Suppressor macrophage (primary cell): ENCODE measurements at places on chromosomes 3 and 15.

- DNase-seq = no peak
Observed at GRCh38 chr15:32042269-32042972, 12.1 kb downstream of the CHRNA7 start.

DNA sequence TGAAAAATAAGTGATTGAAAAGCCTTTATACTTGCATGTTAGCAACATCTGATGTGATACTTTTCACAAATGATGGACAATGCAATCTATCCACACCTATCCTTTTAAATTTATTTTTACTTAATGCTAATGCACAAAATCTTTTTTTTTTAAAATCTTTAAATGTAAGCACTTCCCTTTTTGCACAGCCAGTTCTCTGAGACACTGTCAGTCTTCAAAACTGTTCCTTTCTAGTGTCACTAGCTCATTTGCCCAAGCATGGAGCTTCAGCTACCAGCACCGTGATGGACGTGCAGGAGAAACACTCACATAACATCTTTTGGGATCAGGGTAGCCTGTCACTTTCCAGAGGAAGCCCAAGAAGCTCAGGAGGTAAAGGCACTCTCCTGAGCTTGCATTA, 50.1 kb downstream of the NR1D2 start:
- no peak for DNase-seq

- DNase-seq = no peak
Observed at GRCh38 chr3:160501325-160501724, 51.7 kb upstream of the TRIM59 start.

DNA sequence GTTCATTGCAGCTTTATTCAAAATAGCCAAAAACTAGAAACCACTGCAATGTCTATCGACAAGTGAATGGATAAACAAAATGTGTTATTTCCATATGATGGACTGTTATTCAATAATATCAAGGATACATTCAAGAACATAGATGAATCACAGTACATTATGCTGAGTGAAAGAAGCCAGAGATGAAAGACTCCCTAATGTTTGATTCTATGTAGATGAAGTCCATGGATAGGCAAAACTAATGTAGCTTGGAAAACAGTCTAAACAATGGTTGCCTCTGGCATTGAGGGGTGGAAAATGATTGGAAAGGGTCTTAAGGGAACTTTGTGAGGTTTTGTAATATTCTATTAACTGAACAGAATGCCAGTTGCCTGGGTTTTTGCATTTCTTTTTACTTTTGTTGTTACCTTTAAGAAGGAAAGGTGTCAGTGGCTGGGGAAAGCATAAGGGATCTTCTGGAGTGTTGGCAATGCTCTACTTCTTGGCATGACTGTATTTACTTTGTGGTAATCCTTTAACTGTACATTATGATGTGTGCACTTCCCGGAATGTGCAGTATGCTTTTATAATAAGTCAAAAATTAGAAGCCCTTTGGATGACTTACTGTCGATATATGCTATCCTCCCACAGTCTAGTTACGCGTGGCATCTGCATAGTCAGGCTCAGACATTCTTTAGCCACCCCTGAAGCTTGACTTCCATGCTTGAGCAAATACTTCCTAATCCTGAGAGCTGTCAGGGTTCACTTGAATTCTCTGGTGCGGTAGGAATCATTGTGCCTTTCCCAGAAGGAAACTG, 20.5 kb upstream of the ATP10A start:
- no peak for DNase-seq

DNA sequence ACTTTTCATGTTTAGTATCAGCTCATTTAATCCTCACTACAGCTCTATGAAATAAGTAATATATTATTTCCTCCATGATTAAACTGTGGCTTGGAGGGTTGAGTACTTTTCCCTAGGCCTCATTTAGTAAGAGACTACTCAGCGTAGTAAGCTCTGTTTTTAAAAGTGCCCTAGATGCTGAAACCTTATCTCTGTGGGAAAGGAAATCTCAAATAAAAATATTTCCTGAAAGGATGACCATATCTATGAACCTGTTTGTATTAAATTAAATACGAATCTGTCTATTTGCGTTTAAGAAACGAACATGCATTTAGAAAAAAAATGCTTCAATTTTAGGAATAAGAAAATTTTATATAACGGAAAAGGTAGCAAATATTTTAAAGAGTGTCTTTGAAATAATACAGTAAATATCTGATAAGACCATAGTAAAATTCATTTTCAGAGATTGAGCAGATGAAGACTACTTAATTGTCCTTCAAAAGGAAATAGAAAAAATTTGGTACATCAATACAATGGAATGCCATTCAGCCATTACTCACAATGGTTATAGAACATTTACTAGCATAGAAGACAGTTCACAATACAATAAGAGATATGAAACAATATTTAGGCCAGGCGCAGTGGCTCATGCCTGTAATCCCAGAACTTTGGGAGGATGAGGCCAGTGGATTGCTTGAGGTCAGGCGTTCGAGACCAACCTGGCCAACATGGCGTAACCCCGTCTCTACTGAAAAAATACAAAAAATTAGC, 56.2 kb downstream of the ATG7 start:
- DNase-seq = no peak

GRCh38 chr3:142976621-142977398, 13.3 kb upstream of the PAQR9 start:
- peak; percentile 88 for DNase-seq

DNA sequence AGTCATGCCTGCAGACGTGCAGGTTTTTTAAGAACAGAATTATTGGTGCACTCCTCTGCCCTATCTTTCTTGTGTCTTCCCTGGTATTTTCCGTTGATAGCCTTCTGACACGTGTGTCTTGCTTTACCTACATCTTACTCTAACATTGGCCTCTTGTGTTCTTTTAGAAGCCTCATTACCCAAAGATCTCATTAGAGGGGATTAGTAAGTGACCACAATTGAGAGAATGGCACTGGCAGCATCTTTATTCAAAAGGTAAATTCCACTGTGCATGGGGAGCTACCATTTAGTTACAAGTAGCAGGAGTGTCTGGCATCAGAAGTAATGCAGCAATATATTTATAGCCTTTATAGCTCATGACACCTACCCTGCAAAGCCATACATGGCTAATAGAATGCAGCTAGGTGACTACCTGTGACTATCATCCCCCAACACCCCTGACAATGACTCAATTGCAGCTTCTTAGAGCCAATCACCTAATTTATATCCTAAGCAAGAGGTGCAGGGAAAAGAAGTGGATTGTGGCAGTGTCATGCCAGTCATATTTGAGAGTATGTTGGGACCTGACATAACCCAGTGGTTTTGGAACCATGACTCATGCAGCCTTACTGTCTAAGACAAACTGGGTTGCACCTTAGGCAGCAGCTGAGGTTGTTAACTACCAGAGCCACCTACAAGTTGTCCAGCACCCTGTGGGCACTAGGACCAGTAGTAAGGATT, 164.8 kb downstream of the GRM7 start:
- DNase-seq = no peak

- no peak for DNase-seq
Observed at GRCh38 chr3:104796556-104796955, 570.2 kb upstream of the ALCAM start.

DNA sequence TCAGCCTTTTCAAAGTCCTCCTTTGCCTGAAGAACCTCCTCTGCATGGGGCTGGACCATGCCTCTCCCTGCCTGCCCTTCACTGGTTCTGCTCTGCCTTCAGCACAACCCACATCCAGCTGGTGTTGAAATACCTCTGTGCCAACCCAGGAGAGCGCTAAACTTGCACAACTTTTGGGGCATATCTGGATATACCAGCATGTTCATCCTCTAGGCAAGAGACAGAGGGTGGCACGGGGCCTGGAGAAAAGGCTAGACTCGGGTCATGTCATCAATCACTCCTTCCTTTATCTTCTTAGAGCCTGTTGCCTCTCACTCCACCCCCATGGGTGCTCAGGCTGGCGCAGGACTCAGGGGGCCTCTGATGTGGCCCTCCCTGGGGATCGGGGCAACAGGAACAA, 4.8 kb downstream of the SEMA4B start:
- peak; percentile 57 for DNase-seq

- peak; percentile 59 for DNase-seq
Observed at GRCh38 chr15:55222588-55222987, 25.8 kb upstream of the RSL24D1 start.

DNA sequence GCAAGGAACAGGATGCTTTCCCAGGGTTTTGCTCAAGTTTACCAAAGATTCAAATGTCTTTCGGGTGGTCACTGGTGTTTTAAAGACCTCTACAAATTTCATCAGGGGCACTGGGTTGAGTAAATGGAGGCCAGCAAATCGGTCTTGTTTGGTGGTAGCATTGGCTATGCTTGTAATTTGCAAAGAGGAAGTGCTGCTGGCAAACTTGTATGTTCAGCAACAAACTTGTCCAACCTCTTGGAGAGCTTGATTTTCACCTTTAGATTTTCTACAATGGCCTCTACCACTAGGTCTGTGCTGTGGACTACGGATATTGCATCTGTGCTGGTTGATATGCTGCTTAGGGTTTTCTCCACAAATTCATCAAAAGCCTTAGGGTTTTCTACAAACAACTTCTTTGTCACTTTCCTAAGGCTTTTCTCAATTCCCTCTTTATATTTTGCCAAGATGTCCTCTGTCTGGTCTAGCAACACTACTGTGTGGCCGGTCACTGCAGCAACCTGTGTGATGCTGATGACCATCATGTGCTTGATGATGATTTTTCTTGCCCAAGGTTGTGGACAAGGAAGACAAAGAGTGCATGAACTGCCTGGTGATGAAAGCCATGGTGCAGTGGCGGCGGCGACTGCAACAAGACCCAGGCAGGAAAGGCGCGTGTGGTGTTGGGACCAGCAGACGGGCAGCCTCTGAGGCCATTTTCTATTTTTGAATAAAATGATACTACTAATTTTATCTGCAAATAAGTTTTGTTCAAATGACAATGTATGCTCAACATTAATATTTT, 50.8 kb downstream of the RFX7 start:
- DNase-seq = peak; percentile 9

GRCh38 chr15:83016906-83017305, 5.5 kb upstream of the C15orf40 start:
- peak; percentile 78 for DNase-seq

DNA sequence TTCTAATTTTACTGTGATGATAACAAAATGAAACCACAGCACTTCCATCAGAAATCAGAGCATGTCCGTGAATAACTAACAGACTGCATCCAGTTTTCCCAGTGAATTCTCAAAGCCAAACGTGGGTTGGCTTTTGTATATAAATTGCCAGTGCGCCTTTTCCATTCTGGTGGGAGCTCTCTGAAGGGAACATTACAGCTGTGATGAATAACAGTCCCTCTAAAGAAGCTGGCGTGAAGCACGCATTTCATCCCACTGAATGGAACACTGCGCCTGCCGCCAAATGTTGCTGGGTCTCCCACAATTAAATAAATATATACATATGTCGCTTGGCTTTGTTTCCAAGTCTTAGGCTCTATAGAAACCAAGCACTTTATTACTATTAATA, 113.0 kb upstream of the PFN2 start:
- DNase-seq = no peak

GRCh38 chr3:12231431-12231830, 57.4 kb upstream of the PPARG start:
- no peak for DNase-seq

GRCh38 chr3:128999102-128999501, 2.0 kb upstream of the EFCC1 start:
- no peak for DNase-seq

DNA sequence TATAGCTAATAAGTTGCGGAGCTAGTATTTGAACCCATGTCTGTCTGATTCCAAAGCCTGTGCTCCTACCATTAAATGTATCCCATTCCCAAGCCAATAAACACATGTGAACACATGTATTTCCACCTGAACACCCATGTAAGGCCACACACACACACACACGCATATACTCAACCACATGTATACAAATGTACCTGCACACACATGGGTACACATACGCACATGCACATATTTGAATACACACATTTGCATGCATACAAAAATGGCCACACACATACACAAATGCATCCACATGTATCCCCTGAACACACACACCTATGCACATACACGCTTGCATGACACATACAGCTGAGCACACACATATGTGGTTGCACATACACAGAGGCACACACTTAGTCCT, 5.4 kb upstream of the MRPS22 start:
- no peak for DNase-seq

DNA sequence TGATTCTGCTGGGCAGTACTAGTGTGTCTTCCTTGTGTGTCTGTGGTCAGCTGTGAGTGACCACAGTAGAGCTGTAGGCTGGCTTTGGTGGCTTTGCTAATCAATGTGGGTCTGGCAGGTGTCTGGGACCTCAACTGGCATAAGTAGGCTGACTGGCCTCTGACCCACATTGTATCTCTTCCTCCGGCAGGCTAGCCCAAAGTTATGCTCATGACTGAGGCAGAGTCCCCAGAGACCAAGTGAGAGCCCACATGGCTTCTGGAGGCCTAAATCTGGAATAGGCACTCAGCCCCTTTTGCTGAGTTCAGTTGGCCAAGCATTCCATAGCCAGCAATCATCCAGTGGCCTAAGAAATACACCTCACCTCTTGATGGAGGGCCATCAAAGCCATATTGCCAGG, 289.1 kb upstream of the SUCLG2 start:
- DNase-seq = no peak

- DNase-seq = no peak
Observed at GRCh38 chr15:37619358-37620042, 314.9 kb upstream of the TMCO5A start.

- DNase-seq = no peak
Observed at GRCh38 chr3:120039642-120040610, 54.3 kb downstream of the GSK3B start.

DNA sequence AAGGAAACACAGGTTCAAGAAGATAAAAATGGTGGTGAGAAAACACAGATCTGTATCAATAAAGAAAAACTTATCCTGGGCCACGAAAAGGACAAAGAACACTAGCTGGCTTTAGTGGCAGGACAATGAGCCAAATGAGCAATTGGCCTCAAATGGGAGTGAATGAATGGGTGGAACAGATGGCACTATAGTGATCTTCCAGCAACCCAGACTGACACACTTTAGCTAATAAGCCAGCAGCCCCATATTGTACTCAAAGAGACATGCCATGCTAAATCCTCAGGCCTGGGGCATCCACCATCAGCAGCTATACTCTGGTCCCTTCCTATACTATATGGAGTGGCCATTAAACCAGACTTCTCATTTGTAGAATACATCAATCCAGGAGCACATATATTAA, 60.0 kb upstream of the GADL1 start:
- no peak for DNase-seq

DNA sequence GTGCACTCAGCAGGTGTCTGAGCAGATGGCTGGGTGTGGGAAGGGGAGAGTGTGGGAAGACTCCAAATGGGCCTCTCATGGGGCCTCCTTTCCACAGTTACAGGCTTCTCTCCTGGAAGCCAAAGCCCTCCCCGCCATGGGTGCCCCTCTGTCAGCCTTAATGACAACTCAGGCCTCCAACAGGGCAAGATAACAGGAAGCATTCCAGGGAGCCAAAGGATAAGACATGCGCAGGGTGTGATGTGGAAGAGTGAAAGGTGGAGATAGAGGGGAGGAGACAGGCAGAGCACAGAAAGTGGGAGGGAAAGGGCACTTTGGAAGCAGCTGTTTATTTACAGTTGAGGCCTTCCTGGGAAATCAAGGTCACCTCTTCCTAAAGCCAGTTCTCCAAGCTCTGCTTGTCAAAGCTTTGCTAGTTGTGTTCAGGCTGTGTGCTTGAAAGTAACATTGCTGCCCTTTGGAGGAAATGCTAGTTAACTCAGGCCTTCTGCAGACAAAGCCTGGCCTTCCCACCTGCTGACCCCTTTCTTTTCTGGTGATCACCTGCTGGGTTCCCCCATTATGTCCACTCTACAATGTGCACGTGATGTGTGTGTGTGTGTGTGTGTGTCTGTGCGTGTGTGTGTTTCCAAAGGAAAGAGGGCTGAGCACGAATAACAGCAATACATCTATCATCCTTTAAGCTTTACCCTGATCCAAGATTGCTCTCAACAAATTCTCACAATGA, 35.2 kb upstream of the SMAD3 start:
- no peak for DNase-seq

GRCh38 chr3:69777582-69777967, 38.3 kb downstream of the MITF start:
- DNase-seq = no peak
